ENCODE measurements at places on chromosomes 3 and 15. TPM values are rescaled to one million over a fixed set of nuclear protein-coding genes. Genes with fewer than 3 reads are reported as not detected.

The TLR9 gene
- 26.5 TPM for total RNA-seq

The GOLGA8H gene
- total RNA-seq: not detected

The ANKRD34C gene
- total RNA-seq: 0.93 TPM

The ATP2B2 gene
- total RNA-seq: 0.22 TPM

The ARID3B gene
- total RNA-seq: 17.7 TPM

The UBE2Q2 gene
- 13.7 TPM for total RNA-seq

The RPLP1 gene
- total RNA-seq: 282 TPM

The TERC gene
- total RNA-seq: 1,851 TPM

The DLL4 gene
- total RNA-seq: not detected

The AGBL1 gene
- total RNA-seq: not detected

The GNAT1 gene
- total RNA-seq: not detected

The HDC gene
- total RNA-seq: not detected

The RASGRP1 gene
- total RNA-seq: 71.1 TPM

The LINGO1 gene
- total RNA-seq: not detected

The COL6A5 gene
- total RNA-seq: not detected

The MYO5C gene
- 0.58 TPM for total RNA-seq

The DOCK3 gene
- 0.04 TPM for total RNA-seq

The LXN gene
- 12.1 TPM for total RNA-seq

The CMC1 gene
- 29.9 TPM for total RNA-seq

The CASR gene
- not detected for total RNA-seq

The C3orf70 gene
- total RNA-seq: not detected

The ARGFX gene
- not detected for total RNA-seq

The ABCC5 gene
- 86.5 TPM for total RNA-seq

The C3orf85 gene
- not detected for total RNA-seq

The DRD3 gene
- not detected for total RNA-seq

The PTX3 gene
- total RNA-seq: not detected

The HGD gene
- not detected for total RNA-seq

The PTPRG gene
- total RNA-seq: 0.47 TPM

Measured in Karpas-422 (cell line).